Stimulated activated CD8-positive, alpha-beta memory T cell treated with anti-CD3 and anti-CD28 coated beads, Interleukin-4, amount 100 ng/mL, for 24 hours (primary cell): ENCODE measurements at places on chromosomes 5 and 9.

DNA sequence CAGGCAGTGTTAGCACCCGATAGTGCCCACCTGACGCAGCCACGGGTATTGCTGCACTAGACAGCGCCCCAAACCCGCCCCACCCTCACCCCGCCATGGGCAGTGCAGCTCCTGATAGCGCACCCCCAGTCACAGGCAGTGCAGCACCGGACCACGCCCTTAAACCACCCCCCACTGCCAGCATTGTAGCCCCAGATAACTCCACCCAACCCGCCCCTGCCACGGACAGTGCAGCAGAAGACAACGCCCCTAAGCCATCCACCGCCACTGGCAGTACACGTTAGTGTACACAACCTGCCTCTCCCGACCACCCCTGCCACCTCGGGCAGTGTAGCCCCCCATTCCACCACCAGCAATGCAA lies 825 bp upstream of the PCAT7 start:
- no peak for DNase-seq

GRCh38 chr9:99093492-99093791 lies 11.5 kb upstream of the TGFBR1 start:
- peak; percentile 12 for DNase-seq

DNA sequence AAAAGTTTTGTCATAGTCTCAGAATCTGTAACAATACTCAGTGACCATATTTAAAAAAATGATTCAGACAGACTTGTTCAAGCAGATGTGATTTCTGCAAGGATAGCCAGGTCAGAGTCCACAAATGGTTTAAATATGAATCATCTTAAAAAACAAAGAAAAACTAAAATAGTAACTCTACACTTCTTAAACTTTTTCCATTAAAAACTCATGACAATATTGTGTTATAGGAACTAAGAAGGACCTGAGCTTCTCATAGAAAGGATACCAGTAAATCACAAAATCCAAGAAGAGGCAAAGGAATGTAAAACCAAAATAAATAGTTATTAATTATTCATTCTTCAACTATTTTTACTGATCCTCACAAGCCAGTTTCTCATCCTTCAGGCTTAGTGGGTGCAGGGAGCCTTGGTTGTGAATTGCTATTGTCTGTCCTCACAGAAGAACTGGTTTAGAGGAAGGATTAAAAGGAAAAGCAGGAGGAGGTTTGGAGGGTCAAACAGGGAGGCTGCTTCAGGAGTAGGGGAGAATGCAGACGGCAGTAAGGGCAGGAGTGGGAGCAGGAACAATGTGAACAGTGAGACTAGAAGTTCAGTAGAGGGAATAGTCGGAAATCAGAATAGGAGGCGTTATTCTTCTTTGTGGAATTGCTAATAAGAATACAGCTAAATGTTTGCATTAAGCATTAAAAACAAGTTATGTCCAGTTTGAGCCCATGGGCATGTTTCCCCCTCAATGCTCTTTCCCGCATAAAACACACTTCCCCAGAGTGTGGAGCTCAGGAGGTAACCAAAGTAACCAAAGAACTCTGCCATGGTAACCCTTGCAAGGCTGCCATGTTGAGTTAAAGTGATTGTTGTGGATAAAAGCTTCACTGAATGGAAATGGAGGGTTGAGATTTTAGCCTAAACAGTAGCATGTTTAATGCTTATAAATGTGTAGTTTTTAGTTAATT lies 110.7 kb downstream of the CCDC192 start:
- no peak for DNase-seq

DNA sequence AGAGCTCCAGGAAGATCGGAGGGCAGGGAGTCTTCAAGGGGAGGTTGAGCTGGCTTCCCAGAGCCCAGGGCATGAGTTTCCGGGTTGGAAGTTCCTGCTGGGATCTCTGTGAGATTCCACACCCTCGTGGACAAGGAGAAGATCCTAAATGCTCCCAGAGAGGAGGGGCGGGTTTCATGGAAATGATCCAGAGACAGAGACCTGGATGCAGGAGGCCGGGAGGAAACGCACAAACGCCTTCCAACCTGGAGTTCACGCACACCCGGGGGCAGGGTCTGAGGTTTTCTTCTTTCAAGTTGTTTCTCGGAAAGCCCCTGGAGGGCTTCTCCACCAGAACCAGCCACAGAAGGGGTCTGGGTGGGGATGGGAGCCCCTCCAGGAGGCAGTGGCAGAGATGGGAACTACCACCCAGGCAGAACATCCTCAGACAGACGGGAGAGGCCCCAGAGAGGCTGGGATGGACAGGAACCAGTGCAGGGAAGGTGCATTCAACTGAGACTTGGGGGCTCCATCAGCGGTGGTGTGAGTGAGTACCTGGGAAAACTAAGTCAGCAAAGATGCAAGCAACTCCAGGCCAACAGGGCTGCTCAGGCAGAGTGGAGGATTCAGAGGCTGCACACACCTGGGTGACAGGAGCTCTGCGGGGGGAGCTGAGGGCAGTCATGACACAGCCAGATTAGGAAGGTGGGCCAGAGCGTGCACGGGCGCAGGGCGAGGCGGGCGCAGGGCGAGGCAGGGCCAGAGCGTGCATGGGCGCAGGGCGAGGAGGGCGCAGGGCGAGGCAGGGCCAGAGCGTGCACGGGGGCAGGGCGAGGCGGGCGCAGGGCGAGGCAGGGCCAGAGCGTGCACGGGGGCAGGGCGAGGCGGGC lies 52.1 kb upstream of the EXOC3 start:
- DNase-seq = no peak

GRCh38 chr5:30620481-30621085 lies 572.9 kb upstream of the CDH6 start:
- no peak for DNase-seq

- DNase-seq = no peak
These were observed 20.8 kb downstream of the FREM1 start for GRCh38 chr9:14889451-14889850.

GRCh38 chr5:126635585-126635984 lies 34.8 kb downstream of the PHAX start:
- DNase-seq = no peak

DNA sequence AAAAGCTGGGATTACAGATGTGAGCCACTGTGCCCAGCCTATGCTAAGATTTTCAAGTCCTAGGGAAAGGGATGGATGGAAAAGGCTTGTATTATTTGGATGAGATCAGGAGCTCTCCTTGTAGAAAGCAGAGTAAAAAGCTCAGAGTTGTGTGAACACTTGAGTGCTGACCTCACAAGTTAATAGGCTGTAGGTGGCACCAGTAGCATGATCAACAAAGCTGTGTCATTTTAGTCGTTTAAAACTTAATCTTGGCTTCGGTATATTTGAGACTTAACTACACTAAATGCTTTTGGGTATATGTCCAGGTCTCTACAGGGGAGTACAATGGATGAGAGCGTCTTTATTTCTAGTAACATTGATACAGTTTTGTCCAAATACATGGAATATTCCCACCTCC lies 264.2 kb downstream of the TMEM38B start:
- no peak for DNase-seq
